ENCODE measurements at places on chromosomes 5 and 9. TPM values are rescaled to one million over a fixed set of nuclear protein-coding genes. Genes with fewer than 3 reads are reported as not detected.

DNA sequence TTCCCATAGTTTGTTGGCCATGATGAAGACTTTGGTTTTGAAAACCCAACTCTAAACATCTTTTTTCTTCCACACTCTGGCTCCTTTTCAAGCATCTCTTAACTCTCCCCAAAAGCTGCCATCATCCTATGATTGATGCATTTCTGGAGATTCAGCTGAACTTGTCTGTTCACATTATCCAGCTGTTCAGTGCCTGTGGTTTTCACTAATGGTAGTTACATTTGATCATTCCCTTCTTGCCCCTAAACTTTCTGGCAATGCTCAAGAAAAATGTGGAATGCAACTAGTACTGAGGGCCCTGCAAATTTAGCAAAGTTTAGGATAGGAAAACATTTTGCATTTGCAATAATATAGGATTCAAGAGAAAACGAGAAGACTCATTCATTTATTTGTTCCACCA lies 267.5 kb downstream of the ENC1 start:
- peaks cover 9% of the 10 kb centered on the region for H3K27me3 ChIP-seq
- H3K4me1 ChIP-seq = no peaks in the 10 kb centered on the region
- H3K36me3 ChIP-seq = no peaks in the 10 kb centered on the region
- no peak overlapping the region for H3K4me3 ChIP-seq

DNA sequence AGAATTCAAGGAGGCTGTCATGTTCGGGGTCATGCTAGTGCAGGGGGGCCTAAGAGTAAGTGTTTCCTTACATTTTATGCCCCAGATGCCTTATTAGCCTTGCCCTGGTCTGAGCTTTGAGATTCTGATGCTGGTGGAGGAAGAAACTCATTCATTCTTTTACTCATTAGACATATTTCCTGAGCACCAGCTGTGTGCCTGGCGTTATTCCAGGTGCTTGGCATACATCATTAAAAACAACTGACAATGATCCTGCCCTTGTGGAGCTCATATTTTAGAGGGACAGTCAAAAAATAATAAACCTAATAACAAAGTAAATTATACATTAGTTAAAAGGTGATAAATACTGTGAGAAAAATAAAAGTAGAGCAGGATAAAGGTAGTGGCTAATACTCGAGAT lies 138.9 kb upstream of the SGCD start:
- H3K4me3 ChIP-seq = no peak overlapping the region
- DNase-seq = no peak

DNA sequence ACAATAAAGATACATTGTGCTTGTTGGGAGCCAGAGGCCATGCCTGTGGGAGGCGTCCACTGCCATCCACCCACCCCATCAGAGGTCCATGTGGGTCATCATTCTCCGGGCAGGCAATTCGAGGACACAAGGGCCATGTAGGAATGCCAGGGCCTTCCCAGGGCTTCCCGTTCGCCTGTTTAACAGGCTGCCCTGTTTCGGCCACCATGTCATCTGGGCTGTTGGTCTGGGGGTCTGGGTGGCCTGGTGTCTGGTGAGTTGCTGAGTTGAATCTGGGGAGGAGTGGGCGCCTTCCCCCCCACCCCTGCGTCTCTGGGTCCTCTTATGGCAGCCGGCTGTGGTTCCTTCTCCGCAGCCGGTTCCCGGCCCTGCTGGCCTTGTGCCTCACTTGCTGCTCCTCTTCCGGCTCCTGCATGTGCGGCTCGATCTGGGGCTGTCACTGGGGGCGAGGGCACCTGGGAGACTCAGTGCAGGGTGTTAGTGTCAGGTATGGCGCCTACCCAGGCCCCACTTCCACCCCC lies 117.4 kb downstream of the WNK2 start:
- no peak for DNase-seq
- no peak overlapping the region for H3K4me3 ChIP-seq
- H3K27ac ChIP-seq = no peak overlapping the region
- no peaks in the 10 kb centered on the region for H3K36me3 ChIP-seq
- H3K4me1 ChIP-seq = peaks cover 11% of the 10 kb centered on the region
- peaks cover 2% of the 10 kb centered on the region for H3K27me3 ChIP-seq

The PDCD1LG2 gene
- 4.1 TPM for total RNA-seq

The CAVIN4 gene
- total RNA-seq = 0.15 TPM
